ENCODE measurements at places on chromosomes 7 and 10.

- no peak for DNase-seq
Measured at GRCh38 chr7:122219253-122219865, 75.3 kb upstream of the AASS start.

- peak; percentile 8 for DNase-seq
Measured at GRCh38 chr10:112634096-112634830, 187.2 kb downstream of the VTI1A start.

GRCh38 chr7:27946351-27946750 lies 206.4 kb downstream of the TAX1BP1 start:
- no peak for DNase-seq

DNA sequence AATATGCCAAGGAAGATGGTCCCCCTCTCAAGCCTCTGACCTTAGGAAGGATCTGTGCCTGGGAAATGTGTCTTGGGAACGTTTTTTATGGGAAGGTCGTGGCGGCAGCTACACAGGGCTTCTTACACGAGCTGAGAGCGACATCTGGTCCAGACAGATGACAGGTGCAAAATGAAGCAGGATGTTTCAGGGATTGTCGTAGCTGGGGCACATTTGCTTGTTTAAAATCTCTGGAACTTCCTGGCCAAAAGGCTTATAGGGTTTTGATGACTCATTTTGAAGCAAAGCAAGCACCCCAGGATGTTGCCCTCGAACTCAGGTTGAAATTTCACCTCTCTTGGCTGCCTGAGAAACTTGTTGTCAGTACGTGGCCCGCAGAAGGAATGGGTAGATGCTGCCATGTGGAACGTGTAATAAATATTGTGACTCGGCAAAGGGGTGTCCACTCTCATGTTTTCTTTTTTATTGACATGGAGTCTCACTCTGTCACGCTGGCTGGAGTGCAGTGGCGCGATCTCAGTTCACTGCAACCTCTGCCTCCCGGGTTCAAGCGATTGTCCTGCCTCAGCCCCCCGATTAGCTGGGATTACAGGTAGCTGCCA lies 117.5 kb downstream of the CAMK1D start:
- DNase-seq: peak; percentile 63

DNA sequence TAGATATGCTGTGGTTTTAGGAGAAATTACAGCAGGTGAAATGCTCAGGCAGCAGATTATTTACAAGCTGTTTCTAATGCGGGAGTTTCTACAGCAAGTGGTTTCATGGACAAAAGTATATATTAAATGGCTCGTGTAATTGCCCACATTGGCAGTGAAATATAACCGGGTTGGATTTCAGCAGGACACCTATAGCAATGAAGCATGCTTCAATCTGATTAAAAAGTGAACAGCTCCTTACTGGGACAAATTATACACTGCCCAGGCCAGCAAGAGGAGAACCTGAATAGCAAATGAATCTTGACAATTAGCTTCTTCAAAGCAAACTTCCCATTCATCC lies 35.2 kb upstream of the LYZL1 start:
- DNase-seq: no peak

DNA sequence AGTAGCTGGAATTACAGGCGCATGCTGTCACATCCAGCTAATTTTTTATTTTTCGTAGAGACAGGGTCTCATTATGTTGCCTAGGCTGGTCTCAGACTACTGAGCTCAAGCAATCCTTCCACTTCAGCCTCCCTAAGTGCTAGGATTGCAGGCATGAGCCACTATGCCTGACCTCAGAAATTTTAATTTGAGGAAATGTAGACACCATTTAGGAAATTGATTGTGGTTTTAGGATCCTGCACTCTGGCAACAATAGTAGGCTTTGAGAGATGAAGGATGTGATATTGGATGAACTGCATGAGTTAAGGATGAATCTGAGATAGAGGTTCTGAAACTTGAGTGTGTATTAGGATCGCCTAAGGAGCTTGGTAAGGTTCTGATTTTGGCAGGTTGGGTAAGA lies 66.5 kb downstream of the PPP1R9A start:
- DNase-seq: no peak

- no peak for DNase-seq
Measured at GRCh38 chr7:4999369-4999950, 40.5 kb upstream of the MMD2 start.

- no peak for DNase-seq
Measured at GRCh38 chr10:42149722-42150427, 488.5 kb downstream of the ZNF33B start.

GRCh38 chr10:8876171-8876570 lies 821.7 kb downstream of the GATA3 start:
- no peak for DNase-seq

Measured in A172 (cell line).